NCI-H2107 (cell line): ENCODE measurements at places on chromosomes 3 and 15.
A peak's percentile ranks its signal among the peaks of the same experiment; 100 is the strongest.

DNA sequence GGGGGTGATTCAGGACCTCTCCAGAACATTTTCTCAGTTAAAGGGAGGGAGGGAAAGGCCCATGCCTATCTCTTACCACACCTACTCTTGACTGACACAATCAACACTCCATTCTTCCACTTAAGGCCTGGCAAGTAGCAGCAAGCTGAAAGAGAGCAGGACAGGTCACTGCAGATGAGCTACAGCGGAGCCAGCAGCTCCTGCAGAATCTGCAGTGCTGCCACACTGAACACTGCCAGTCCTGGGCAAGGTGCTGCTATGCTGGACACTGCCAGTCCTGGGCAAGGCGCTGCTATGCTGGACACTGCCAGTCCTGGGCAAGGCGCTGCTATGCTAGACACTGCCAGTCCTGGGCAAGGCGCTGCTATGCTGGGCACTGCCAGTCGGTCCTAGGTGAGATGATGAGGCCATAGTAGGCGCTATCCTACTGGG, 143.7 kb downstream of the MYLK start:
- no peak for DNase-seq

DNA sequence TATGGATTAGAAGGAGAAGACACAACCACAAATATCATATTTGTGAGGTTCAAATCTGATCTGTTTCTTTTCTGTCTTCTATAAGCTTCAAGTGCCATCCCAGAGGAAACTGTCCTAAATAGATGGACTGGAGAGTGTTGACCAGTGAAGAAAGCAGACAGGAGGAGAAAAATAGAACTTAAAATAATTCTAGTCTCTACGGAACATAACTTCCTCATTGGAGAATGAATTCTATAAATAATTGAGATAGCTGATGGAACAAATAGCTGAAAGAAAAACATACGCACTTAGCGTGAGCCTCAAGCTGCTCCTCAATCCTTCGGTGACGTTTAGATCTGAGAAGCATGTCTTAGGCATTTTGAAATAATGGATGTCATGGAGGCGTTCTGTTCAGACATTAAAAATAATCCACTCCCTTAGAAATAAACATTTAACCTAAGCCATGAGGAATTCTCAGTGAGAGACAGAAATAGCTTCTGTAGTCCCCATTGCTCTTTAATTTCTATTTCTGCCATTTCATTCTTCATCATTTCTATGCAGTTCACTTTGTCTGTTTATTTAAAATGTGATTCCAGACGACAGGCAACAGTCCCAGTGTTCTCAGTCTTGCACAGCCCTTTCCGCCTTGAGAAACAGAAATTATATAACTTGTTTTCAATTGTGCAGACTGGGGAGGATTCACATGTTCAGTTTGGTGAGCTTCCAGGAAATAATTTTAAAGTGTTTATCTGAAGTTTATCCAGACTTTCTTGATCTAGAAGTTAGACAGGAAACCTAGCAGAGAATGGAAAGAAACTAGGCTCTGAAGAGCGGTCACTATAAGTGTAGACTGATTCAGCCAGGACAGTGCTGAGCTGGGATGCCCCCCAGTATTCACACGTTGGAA, 97.3 kb downstream of the NR1D2 start:
- DNase-seq, result no peak

DNA sequence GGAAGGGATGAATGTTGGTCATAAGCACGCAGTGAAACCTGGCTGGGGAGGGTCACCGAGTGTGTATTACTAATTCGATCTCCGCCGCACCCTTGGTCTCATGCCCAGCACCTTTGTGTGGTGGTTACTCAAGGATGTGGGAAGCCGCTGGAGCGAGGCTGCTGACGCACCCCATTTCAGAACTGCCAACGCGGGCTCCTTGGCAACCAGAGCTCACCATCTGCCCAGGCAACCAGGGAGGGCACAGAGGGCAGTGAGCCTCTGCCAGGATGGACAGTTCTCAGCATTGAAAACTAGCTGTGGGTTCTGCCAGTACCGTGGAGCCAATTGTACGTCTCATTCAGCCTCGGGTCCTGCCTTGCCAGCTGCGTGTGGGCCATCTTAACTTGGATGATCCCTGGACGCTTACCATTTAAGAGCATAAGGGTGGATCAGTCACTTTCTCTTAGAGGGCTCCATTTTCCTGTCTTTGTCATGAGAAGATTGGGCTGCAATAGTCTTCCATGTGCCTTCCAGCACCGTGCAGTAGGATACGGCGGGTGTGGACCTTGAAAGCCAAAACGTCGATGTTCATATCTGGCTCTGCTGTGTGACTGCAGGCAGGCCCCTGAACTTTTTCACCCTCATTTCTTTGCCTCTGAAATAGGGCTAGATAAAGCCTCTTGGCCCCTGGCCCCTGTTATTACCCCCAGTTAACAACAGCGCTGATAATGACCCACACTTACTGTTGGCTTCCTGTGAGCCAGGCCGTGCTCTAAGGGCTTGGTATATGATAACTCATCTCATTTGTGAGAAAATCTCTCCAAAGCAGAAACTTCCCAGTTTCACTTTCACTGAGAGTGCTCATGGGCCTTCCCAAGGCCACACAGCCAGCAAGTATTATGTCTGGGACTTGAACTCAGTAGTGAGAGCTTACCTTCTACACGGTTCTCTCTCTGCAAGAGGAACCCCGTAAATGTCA, 238.8 kb downstream of the OPA1 start:
- DNase-seq, result peak; percentile 64

DNA sequence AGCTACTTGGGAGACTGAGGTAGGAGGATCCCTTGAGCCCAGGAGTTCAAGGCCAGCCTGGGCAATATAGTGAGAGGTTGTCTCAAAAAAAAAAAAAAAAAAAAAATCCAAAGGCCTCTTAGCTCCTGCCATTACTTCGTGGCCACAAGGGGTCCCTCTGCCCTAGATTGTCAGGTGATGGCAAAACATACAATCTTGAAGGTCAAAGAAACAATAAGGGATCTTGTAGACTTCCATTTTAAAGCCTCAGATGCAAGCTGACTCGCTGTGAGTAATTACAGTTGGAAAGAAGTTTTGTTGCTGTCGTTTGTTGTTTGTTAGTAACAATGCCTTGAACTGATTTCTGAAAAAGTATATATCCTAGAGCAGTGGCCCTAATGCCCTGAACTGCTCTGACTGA, 55.9 kb upstream of the PLCL2 start:
- DNase-seq, result no peak

GRCh38 chr3:57206423-57206822, 6.6 kb upstream of the HESX1 start:
- no peak for DNase-seq

DNA sequence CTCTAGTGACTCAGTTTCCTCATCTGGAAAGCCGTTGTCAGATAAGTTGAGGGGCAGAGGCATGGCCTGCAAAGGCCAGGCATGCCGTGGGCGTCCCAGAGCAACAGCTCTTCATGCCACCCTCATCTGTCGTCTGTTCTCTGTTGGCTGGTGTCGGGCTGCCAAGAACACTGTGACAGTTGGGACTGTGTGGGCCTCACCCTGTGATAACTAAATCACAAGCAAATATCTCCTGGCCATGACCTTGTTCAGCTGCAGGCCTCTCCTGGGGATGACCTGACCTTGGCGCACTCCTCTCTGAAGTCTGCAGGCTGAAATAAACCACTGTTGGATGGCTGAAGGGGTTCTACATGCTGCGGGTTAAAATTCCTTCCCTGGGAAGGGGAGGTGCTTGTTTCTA, 145.9 kb downstream of the SHQ1 start:
- DNase-seq, result no peak

- DNase-seq, result peak; percentile 17
These were observed 32.2 kb downstream of the CD276 start for GRCh38 chr15:73716417-73716816.

DNA sequence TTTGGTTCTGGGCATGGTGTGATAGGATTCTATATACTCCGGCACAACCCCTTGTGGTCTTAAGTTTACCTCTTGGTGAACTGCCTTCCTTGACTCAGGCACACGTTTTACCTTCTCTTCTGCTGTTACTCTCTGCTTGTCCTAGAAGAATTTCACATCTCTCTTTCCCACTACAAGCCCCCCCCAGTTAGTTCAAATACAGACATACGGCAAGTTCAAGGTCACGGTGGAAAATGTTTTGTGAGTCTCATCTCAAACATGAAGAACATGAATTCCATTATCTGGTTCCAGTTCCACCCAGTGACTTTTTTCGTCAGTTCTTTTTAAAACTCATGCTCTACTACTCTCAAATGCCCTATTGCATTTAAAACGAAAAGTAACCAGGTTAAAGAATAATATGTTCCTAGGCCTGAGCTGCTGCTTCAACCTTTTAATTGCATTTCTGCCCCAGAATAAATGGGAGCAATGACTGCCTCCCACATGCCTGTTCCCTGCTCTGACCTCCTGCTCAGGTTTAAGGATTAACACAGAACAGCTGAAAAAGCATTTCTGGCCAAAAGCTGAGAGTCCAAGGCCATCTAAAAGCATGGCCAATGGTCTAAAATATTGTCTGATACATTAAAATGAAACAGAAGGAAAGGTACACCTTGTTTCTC, 132.8 kb downstream of the OSBPL10 start:
- DNase-seq, result no peak

DNA sequence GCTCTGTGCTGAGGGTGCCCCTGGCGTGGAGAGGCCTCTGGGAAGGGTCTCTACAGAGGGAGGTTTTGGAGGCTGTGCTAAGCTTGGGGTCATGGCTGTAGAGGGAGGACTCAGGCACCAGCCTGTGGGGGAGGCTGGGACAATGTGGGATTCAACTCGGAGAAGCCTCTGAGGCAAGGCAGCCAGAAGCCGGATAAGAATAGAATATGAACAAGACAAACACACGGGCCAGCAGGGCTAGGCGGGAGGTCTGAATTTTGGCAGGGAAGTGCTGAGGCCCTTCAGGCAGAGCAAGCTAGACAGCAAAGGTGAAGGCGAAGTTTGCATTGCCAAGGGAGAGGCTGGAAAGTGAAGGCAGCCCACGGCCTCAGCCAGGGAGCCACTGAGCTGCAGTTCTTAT, 612.1 kb upstream of the NR2F2 start:
- no peak for DNase-seq

DNA sequence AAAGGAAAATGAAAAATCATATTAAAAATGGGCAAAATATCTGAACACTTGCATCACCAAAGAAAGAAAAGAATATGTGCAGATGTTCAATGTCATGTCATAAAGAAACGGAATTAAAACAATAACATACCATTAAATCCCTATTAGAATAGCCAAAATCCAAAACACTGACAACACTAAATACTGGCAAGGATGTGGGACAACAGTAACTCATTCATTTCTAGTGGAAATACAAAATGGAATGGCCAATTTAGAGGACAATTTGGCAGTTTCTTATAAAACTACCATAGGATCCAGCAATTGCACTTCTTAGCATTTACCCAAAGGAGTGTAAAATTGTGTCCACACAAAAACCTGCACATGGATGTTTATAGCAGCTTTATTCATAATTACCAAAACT, 542.5 kb upstream of the UBE2E2 start:
- DNase-seq, result no peak

GRCh38 chr3:123728014-123728413, 143.2 kb upstream of the HACD2 start:
- no peak for DNase-seq

DNA sequence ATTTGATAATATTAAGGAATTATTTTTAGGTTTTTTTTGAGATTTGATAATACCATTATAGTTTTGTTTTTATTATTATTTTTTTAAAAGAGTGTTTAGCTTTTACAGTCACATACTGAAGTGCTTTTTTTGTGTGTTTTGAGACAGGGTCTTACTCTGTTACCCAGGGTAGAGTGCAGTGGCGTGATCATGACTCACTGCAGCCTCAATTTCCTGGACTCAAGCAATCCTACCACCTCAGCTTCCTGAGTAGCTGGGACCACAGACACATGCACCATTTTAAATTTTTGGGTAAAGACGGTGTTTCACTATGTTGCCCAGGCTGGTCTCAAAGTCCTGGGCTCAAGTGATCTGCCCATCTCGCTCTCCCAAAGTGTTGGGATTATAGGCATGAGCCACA, 73.0 kb downstream of the SUMF1 start:
- no peak for DNase-seq

- no peak for DNase-seq
These were observed 14.3 kb downstream of the TBC1D2B start for GRCh38 chr15:78063217-78063616.

DNA sequence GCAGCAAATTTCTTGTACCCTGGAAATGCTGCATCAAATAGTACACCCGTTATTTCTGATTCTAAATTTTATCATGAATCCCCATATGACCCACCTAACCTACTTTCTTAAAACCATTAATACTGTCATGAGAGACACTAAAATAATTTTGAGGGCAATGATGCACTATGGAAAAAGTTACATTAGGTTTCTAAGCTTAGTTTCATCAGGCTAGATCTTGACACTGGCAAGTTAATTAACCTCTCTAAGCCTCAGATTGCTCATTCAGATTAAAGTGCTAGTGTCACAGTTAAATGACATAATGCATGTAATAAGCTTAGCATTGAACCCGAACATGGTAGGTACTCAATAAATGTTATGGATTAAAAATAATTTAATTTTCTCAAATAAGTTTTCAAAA, 8.2 kb downstream of the GOLIM4 start:
- DNase-seq, result no peak

GRCh38 chr3:193377591-193377990, 962 bp downstream of the ATP13A5 start:
- no peak for DNase-seq

GRCh38 chr3:194212161-194212844, 76.4 kb downstream of the HES1 start:
- DNase-seq, result no peak

GRCh38 chr15:84795186-84795585, 22.0 kb upstream of the ALPK3 start:
- no peak for DNase-seq

DNA sequence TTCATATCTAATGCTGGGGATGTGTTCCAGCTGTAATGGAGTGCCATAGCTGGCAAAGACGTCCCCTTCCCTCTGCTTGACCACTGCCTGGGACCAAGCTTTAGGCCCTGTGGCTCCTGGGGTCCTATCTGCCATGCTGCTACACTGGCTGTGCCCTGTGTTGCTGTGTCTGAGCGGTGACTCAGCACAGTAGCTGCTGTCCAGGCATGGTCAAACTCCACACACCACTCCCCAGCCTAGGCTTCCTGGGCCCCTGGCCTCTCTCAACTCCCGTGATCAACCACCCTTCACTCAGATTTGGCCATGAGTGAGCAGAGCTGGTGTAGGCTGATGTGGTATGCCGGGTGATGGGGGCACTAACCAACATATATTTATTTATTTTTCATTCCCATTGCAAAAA, 27.0 kb downstream of the EPHB1 start:
- no peak for DNase-seq

DNA sequence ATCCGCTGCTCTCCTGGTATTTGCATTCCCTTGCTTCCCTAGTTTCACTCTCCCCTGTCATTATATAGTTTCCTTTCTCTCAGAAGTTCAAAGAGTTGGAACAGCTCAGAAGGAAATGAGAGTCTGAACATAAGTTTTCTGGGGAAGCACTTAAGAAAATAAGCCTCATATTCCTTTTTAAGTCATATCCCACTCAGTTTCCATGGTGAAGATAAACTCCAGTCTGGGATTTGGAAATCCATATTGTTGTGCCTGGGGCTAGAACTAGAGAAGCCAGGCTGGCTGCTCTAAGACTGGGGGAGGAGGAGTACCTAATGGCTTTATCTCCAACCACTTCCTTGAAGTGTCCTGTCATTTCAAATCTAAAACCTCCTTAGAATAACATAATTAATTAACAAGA, 134.2 kb upstream of the ALCAM start:
- no peak for DNase-seq

GRCh38 chr3:186849374-186849975, 7.0 kb downstream of the ADIPOQ start:
- peak; percentile 44 for DNase-seq

GRCh38 chr15:41870689-41871081, 23.2 kb downstream of the SPTBN5 start:
- no peak for DNase-seq

- no peak for DNase-seq
These were observed 4.6 kb upstream of the UQCRC1 start for GRCh38 chr3:48614044-48614443.
